Daoy (cell line): ENCODE measurements at places on chromosomes 3 and 15. TPM values are rescaled to one million over a fixed set of nuclear protein-coding genes. Genes with fewer than 3 reads are reported as not detected.

GRCh38 chr3:25259871-25260270 lies 168.2 kb upstream of the RARB start:
- peak; percentile 64 for DNase-seq

DNA sequence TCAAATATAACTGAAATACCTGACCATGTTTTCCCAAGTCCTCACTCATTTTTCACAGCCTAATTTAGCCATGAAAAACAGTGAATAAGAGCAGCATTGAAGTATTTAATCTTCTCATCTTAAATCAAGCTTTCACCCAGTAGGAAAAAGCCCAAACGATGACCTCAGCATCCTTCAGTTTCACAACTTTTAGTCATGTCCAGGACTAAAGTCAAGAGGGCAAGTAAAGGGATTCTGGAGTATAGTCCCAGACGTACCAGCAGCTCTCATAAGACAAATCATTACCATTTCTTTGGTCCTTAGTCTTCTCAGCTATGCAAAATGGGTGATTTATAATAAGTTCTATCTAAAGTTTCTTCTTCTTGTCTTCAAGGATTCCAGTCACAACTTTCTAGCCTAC lies 237.3 kb downstream of the IL5RA start:
- DNase-seq, result no peak

- no peak for DNase-seq
Observed at GRCh38 chr3:189394599-189395121, 222.9 kb downstream of the TPRG1 start.

DNA sequence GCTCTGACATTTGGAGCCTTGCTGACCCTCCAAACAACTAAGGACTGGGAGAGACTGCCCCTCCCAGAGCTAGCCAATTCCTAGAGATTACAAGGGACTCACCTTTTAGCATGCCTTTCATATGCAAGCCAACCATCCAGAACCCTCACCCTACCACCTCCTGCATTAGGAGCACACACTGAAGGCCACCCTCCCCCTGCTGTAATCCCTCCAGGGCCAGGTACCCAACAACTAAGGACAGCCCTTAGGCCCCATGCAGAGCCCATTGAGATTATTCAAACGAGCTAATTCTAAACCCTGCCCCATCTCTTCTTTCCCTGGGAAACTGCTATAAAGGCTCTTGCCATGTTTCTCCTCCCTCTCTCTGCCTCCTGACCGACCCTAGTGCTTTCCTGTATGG lies 352.6 kb downstream of the ERC2 start:
- DNase-seq, result no peak

DNA sequence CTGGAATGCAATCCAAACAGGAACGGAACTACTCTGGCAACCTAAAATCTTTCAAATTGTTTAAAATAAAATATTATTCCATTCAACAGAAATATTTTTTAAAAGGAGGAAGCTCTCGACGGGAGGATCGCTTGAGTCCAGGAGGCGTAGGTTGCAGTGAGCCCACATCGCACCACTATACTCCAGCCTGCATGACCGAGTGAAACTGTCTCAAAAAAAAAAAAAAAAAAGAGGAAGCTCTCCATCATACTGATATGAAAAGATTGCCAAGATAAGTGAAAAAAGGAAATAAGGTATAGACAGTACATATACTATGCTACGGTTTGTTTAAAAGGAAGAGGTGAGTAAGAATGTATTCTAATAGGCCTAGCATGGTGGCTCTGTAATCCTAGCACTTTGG lies 3.6 kb downstream of the RAD18 start:
- no peak for DNase-seq

- DNase-seq, result no peak
Observed at GRCh38 chr3:171966533-171967136, 72.7 kb upstream of the FNDC3B start.

FOXB1 gene
- 0.06 TPM in 1 of 2 replicates, not detected in the other for total RNA-seq
